ENCODE measurements at places on chromosomes 5 and 9. TPM values are rescaled to one million over a fixed set of nuclear protein-coding genes. Genes with fewer than 3 reads are reported as not detected.

GRCh38 chr9:108963459-108964143, 29.4 kb downstream of the ABITRAM start:
- H3K4me1 ChIP-seq, result no peaks in the 10 kb centered on the region
- H3K36me3 ChIP-seq, result no peaks in the 10 kb centered on the region
- no peak for DNase-seq
- H3K4me3 ChIP-seq, result no peak overlapping the region
- no peak overlapping the region for H3K27ac ChIP-seq
- no peaks in the 10 kb centered on the region for H3K27me3 ChIP-seq

The PLEKHG4B gene
- 0.07 TPM for total RNA-seq

DNA sequence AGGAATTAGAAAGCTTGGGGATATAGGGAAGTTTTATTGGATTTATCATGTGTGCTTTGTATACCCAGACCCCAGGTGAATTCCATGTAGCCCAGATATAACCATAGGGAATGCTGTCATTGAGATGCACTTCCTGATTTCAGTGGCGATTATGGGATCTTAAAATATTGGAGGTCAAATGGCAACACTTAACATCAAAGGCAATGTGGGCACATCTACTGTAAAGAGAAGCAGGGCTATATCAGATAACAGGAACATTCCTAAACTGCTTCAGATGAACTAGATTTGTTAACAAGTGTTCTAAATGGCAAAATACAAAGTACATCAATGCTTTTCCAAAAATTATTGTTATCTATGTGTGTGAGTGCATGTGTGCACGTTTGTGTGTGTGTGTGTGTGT, 883.5 kb upstream of the EDIL3 start:
- no peaks in the 10 kb centered on the region for H3K27me3 ChIP-seq
- H3K4me3 ChIP-seq, result no peak overlapping the region
- DNase-seq, result no peak
- no peak overlapping the region for H3K27ac ChIP-seq
- H3K4me1 ChIP-seq, result no peaks in the 10 kb centered on the region

DNA sequence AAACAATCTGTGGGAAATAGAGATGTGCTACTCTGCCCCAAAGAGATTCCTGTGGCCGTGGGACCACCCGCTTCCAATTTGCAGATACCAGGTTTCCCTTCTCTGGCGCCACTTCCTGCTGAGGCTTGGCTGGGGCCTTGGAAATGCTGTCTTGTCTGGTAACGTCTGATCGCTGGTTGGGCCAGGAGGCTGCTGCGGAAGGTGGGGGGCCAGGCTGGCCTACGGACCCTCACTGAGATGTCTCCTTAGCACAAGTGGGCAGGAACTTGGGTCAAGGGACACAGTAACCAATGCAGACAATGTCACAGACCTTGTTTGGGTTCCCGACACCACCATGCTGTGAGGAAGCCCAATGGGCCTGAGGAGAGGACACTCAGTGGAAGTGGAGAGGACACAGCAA, 31.7 kb upstream of the IRX4 start:
- no peak overlapping the region for H3K27ac ChIP-seq
- no peak overlapping the region for H3K4me3 ChIP-seq
- H3K4me1 ChIP-seq, result no peaks in the 10 kb centered on the region
- no peaks in the 10 kb centered on the region for H3K36me3 ChIP-seq
- DNase-seq, result no peak
- no peaks in the 10 kb centered on the region for H3K27me3 ChIP-seq

The DDX41 gene
- total RNA-seq, result 78.3 TPM

DNA sequence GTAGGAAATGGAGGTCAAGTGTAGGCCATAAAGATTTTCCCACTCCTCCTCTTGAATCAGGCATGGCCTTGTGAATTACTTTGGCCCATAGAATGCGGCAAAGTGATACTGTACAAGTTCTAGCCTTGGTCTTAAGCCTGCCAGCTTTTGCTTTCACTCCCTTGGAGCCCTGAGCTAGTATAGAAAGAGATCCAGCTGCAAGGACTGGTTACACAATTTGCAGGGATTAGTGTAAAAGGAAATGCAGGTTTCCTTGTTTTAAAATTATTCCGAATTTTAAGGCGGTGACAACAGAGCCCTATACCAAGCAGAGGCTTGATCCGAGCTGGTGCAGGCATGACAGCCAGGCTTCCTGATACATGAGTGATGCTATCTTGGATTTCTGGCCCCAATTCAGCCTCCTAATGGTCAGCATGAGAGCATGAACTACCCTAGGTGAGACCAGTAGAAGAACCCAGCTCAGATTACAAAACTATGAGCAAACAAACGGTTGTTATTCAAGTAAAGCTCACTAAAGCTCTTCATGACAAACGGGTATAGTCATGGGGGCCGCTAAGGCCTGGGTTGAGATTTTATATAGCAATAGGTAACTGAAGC, 257.9 kb downstream of the DOCK8 start:
- no peak for DNase-seq
- H3K27me3 ChIP-seq, result no peaks in the 10 kb centered on the region
- no peaks in the 10 kb centered on the region for H3K36me3 ChIP-seq
- no peak overlapping the region for H3K27ac ChIP-seq
- peaks cover 22% of the 10 kb centered on the region for H3K4me1 ChIP-seq

DNA sequence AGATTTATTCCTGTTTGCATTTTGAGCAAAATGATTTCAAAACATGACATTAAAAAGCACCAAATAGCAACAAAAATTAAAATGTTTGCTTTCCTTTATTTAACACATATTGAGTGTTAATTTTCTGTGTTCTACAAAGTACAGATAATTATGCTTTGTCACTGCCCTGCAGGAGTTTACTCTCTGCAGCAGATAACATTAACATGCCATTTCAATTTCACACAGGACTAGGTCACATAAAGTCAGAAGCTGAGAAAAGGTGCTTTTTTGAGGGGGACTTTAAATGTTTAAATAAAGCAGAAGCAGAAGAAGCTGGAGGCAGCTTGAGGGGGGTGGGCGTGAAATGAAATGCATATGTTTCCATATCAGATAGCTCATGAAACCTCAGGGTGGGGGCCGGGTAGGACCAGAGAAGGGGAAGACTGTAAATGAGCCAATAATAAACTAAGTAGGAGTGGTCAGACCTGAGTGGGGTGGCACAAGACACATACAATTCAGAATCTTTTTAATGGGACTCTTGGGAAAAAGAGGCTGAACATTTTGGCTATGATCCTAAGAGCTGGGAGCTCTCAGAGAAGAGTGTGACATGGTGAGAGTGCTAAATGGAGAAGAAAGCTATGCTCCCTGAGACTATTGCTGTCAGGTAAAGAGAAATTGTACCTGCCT, 387.5 kb downstream of the FAM170A start:
- no peak overlapping the region for H3K4me3 ChIP-seq
- no peak overlapping the region for H3K27ac ChIP-seq
- no peaks in the 10 kb centered on the region for H3K36me3 ChIP-seq
- DNase-seq, result no peak
- H3K27me3 ChIP-seq, result no peaks in the 10 kb centered on the region

The AIF1L gene
- total RNA-seq, result not detected

The POLK gene
- 21.4 TPM for total RNA-seq

DNA sequence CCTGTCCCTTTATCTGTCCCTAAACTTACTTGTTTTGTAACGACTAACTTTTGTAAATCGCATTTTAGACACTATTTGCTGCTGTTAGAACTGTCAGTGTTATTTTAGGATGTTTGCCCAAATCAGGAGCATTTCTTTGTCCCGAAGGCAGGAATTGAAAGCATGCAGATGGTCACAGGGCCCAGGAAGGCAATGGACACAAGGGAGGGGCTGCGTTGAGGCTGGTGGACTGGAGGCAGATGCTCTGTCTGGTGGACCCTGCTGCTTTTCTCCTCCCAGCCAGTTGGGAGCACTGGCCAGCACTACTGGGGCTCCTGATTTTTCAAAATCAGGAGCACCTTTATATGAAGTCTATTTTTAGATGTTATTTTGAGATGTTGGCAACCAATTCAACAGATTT, 31.7 kb downstream of the DOCK2 start:
- no peaks in the 10 kb centered on the region for H3K4me1 ChIP-seq
- H3K27me3 ChIP-seq, result no peaks in the 10 kb centered on the region
- H3K27ac ChIP-seq, result no peak overlapping the region
- no peak overlapping the region for H3K4me3 ChIP-seq

DNA sequence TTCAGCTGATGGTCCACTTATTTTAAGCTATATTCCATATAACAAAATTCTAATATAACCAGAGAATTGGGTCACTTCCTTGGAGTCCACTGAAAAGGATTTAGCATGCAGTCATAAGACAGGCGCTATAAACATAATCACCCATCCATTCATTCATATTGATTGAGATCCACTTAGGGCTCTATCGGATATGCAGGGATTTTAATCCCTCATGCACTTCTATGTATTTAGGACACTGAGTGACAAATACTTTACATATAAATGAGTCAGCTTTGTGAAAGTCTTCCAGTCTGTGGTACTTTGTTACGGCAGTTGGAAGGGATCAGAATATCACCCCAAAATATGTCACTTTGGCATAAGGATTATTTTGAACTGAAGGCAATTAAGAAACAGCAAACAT, 127.3 kb upstream of the ZNF608 start:
- no peak overlapping the region for H3K4me3 ChIP-seq
- DNase-seq, result no peak
- no peaks in the 10 kb centered on the region for H3K27me3 ChIP-seq
- no peak overlapping the region for H3K27ac ChIP-seq
- H3K36me3 ChIP-seq, result no peaks in the 10 kb centered on the region
- H3K4me1 ChIP-seq, result peaks cover 1% of the 10 kb centered on the region

The LCN1 gene
- total RNA-seq, result not detected

- no peaks in the 10 kb centered on the region for H3K27me3 ChIP-seq
- no peaks in the 10 kb centered on the region for H3K36me3 ChIP-seq
- no peak for DNase-seq
- H3K4me1 ChIP-seq, result peaks cover under 1% of the 10 kb centered on the region
- no peak overlapping the region for H3K4me3 ChIP-seq
These were observed 61.4 kb downstream of the ARHGEF28 start for GRCh38 chr5:73687357-73687756.

DNA sequence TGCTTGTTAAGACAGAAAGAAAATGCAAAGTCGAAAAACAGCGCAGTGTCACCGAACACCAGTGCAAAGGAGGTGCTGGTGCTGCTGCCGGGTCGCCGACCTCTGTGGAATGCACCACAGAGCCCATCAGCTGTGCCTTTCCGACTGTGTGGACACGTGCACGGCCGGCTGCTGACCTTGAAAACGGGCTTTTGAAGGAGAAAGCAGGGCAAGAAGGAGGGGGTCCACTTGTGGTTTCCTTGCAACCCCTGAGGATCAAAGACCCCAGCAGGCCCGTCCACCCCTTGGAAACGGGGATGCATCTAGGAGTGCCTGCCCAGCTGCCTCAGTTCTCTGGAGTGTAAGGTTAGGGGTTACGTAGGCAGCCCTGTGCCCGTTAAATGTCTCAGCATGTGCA, 6.2 kb upstream of the OLFM1 start:
- H3K4me1 ChIP-seq, result no peaks in the 10 kb centered on the region
- peaks cover 5% of the 10 kb centered on the region for H3K27me3 ChIP-seq
- H3K4me3 ChIP-seq, result no peak overlapping the region
- DNase-seq, result no peak
- no peaks in the 10 kb centered on the region for H3K36me3 ChIP-seq

All from natural killer cell (primary cell).